ENCODE measurements at places on chromosomes 2 and 18.

DNA sequence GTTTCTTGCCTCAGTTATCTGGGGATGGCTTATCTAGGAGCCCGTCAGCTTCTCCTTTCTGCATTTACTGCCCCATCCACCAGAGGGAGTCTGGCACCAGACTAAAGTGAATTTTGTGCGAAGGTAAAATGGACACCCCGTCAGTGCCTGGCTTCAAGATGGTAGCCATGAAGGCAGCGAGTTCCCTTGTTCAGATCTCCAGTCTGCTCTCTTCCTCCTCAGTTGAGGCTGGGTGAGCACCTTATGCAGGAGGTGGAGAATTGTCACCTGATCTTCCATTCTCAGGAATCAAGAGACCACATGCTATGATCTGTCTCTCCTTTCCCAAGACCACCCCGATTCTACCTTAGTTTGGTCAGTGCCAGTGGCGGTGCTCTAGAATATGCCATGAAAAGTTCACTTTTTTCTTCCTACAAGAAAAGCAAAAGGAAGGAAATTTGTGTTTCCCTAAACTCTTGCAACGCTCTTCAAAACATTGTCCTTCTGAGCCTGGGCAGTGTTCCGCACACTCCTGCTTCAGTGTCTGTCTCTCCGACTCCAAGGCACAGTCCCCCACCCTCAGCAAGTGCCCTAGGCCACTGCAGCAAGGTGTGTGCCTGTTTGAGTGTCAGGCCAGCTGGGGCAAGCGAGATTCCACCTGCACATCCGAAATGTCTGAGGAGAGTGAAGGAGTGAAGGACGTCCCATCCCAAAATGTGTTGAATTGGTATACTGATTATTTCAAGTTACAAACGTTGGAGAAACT is 168.6 kb downstream of the SS18 start:
- DNase-seq: peak; percentile 33

DNA sequence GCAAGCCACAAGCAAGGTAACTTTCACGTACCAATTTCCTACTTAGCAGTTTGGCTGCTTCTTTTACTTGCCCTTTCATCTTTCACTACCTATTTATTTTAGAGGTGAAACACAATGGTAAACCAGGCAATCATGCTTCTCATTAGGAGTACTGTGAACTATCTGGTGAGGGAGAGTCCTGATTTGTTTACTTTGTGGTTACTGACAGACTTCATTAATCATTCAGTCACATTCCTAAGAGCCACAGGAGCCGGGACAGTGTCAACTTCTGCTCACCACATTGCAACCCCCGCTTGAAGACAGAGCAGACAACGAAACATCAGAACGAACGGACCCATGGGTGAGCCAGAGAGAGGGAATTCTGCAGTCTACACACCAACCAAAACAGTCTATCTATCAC is 28.8 kb downstream of the TUBB6 start:
- DNase-seq: no peak

GRCh38 chr2:42648796-42649195 is 80.4 kb downstream of the MTA3 start:
- DNase-seq: no peak

- no peak for DNase-seq
Observed at GRCh38 chr18:30094556-30094955, 948.0 kb downstream of the DSC3 start.

DNA sequence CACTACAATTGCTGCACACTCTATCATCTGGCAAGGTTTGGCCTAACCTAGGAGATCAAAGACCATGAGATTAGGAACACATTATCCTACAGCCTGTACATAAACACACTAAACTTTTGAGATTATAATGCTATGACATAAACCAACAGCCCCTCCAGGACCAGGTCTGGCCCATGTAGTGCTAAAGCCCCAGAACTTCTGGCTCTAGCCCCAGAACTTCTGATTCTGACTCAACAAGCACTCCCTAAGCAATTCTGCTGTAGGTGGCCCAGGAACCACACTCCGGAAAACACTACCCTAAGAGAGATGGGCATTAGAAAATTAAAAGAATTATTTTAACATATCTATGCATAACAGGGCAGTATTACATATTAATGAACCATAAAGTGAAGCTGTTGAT is 369.5 kb upstream of the LYPD1 start:
- no peak for DNase-seq

DNA sequence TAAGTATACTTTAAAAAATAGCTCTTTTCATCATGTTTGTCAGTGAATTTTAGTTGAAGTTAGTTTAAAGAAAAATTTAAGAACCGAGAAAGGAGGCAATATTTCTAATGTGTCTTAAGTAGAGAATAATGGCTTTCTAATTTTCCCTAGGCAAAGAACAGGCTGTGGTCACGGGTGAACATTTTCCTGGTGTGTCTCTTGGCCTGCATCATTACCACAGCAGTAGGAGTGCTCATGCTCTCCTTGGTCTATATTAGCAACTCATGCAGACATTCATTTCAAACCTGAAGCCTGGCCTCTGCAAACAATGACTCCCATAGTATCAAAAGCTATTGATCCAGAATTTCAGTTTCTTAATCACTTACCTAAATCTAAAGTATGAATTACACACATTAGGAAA is 57.4 kb downstream of the C18orf54 start:
- DNase-seq: no peak
